ENCODE measurements at places on chromosomes 12 and 14.
A peak's percentile ranks its signal among the peaks of the same experiment; 100 is the strongest.

DNA sequence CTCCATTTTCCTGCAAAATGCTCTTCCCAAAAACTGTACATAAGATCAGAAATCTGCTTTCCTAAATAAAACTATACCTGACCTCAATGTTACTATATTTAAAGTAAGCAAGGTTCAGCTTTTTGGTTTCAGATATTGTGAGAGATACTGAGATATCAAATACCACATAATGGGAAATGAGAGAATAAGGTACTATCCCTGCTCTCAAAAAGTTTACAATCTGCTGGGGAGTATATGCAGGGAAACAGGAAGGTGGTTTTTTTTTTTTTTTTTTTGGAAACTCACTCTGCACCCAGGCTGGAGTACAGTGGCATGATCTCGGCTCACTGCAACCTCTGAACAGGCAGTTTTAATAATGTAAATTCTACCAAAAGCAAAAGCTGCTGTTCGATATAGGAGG, 49.0 kb downstream of the HELB start:
- DNase-seq = no peak

DNA sequence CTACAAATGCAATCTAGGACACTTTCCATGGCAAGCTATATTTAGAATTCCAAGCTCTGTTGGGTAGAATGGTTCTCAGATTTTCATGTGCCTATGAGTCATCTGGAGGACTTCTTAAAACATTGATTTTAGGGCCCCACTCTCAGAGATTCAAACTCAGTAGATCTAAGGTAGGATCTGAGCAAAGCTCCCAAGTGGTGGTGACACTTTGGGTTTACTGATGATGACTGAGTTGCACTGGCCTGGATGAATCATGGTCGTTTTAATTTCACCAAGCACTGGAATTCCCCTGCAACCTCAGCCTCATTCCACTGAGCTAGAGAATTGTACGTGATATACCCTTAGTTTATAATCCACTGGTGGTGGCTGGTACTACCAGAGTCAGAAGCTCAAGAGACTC, 86.5 kb downstream of the PPM1H start:
- DNase-seq = peak; percentile 82

- no peak for DNase-seq
Measured at GRCh38 chr12:125406131-125406530, 340.9 kb downstream of the AACS start.

DNA sequence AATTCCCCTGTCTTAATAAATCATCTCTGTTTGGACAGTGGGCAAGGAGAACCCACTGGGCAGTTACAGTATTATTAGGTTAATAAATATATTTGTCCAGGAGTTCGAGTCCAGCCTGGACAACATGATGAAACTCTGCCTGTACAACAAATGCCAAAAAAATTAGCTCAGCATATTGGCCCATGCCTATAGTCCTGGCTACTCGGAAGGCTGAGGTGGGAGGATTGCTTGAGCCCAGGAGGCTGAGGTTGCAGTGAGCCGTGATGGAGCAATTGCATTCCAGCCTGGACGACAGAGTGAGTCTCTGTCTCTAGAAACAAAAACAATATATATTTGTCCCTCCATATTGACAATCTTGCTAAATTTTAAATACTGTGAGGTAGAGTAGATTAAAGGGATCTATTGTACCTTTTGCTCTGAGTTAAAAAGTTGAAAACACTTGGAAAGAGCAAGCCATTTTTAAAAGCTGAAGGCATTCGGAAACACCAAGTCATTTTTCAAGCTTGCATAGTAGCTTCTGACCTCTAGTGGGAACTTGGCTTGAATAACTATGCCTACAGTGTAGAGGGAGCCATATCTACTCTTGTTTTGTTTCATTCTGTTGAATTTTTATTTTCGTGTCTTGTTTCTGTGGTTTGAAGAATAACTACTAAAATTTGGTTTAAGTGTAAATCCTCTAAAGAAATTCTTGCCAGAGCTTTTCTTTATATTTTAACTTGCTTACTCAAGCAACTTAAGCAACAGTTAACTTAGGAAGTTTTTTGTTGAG, 14.6 kb upstream of the EEA1 start:
- DNase-seq = no peak

DNA sequence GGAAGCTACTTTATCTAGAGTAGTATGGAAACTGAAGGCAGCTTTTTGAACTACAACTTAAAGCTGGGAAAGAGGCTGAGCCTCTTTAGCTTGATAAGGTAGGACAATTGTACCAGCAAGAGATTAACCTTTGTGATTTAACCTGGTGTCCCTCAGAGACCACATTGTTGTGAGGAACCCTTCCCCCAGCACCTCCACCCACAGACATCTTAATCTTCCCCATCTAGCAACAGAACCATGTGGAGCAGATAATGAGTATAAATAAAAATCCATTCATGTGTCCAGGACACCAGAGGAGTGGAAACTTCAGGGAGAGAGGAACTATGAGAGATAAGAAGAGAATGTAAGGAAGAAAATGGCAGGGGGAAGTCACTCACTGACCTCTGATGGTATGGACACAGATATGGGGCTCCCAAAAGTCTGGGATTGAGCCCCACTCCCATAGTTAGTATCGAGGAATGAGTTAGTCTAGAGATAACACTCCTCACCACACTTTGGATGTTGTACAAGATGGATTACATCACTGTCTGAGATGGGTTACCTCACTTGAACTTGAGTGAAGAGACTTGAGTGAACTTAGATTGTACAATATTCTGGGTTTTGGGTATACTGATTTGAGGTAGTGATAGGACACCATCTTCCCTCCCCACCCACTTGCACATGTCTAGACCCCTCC, 33.9 kb upstream of the SLC38A2 start:
- no peak for DNase-seq

DNA sequence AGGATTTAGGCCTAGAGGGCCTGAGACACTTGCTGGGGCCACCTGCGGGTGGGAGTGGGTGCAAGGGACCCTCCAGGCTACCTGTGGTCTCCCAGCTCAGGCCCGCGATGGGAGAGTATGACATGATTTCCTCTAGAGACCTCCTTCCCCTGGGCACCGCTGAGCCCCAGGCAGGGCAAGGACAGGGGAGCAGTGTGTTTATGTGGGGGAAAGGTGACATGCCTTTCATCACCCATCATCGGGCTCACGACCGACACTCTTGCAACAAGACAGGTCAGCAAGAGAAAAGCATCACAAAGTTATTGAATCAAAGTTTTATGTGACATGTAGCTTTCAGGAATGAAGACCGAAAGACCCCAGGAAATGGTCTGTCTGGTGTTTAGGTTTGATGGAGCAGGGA, 19.9 kb downstream of the SH2B3 start:
- DNase-seq = no peak

GRCh38 chr14:101473795-101474562, 87.3 kb upstream of the DIO3 start:
- no peak for DNase-seq

- DNase-seq = peak; percentile 30
Measured at GRCh38 chr12:30837595-30837994, 82.8 kb upstream of the CAPRIN2 start.

DNA sequence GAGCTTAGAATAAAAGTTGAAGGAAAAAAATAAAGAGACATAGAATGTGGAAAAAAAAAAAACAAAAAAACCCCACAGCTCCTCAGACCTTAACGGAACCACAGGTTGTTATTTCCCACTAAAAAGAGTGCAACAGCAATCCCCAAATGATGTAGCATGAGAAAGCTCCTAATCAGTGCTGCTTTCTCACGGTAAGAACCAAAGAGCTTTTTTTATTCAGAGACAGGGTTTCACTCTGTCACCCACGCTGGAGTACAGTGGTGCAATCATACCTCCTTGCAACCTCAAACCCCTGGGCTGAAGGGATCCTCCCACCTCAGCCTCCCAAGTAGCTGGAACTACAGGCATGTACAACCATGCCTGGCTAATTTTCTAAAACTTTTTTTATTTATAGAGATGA, 13.3 kb downstream of the NDUFA12 start:
- DNase-seq = no peak

DNA sequence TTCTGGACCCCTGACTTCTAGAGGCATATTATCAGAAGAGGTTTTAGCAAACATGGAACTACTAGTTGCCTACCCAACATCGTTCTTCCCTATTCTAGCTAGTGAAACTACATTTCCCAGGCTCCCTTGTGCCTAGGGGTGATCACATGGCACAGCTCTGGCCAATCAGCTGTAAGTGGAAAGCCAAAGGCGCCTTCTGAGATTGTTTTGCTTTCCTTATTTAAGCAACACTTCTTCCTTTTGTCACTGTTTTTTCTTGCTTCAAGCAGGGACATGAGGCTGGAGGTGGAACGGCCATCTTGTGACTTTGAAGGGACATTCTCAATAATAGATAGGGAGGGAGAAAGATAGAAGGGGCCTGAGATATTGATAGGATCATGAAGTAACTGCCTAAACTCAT, 136.7 kb downstream of the ZNF664 start:
- DNase-seq = peak; percentile 76

DNA sequence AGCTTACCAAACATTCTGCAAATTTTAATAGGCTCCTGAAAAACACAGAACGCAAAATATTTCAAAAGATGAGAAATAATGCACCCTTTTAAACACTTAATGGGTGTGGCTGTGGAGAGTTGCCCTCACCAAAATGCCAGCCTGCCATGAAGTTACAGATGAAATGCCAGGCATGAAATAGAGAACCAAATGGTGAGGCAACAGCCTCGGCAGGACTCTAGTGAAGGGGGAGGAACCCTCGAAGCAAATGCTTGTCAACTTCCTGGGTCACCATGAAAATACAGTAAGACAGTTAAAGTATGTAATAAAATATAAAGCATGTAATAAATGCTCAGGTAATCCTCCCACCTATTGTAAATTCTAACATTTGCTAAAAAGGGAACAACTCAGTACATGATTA, 24.1 kb downstream of the DUSP16 start:
- DNase-seq = no peak

DNA sequence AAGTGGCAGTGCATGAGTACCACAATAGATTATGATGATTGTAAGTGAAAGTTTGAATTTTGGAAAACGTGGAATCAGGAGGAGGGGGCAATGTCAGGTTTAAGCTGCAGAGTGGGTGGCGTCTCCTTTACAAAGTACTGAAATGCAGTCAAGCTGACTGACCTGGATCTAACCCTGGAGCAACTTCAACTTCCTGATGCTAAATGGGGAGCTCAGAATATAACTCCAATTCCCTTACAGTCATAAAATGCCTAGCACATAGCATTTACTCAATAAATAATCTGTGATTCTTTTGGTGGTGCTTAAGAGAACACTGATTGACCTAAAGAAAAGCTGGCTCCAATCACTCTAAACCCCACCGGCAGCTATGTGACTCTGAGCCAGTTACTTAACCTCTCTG, 38.5 kb downstream of the CCDC60 start:
- no peak for DNase-seq

DNA sequence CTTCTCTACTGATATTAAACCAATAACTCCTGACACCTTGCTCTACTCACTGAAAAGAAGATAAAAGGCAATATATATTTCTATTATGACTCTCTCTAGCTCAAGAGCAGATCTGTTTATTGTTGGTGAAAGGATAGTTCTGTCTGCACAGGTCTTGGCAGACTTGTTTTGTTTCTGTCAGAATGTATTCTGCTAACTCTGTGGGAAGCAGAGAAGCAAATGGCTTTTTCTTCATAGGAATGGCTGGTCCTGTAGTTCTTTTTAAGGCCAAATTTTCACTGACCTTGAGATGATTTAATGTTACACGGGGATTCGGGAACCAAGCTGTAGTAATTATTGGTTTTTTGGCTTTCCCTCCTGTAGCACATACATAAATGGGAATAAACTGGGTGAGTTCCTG, 512.1 kb downstream of the DIO2 start:
- DNase-seq = no peak

DNA sequence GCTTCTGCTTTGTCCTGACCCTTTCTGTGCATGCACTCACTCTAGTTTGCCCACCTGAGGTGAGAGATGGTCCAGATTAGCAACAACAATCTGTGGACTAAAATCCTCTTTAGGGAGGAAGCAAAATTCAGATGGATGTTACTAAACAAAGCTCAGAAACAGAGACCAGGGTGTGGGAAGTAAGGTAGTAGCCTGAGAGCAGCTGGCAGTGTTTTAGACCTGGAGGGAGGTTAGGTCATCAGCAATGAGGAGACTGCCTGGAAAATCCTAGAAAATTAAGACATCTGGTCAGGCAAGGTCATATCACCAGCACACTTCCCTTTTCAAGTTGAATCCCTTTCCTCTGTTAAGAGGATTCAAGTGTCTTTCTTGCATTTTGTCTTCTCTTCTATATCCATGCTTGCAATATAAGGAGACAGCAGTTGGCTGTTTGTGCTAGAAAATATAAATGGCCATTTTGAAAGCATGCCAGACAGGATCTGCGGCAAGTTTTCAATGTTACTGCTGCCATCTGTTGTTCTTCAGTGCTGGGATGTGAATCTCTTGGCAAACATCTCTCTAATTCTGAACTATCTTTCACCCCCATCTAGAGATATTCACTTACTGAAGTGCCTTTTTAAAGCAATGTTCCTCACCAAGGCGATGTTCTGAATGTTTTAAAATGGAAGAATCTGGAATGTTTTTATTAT, 266.4 kb downstream of the NAV3 start:
- DNase-seq = no peak

- no peak for DNase-seq
Measured at GRCh38 chr14:91350813-91351511, 66.7 kb downstream of the CCDC88C start.

- no peak for DNase-seq
Measured at GRCh38 chr12:3673981-3674708, 78.8 kb downstream of the CRACR2A start.

DNA sequence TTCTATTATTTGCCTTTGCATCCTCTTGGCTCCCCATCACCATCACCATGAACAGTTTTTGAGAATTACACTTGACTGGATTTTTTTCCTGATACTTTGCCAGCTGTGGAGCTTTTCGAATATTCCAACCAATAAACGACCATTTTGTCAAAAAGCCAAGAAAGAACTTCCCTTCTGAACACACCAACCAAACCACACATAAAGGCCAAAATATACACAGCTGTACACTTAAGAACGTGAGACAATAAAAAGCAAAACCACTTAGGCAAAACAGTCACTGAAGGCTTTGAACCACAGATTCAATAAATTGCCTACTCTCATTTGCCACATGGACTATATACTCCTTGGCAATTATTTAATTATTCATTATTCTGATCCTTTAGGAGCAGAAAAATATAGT, 1.1 kb downstream of the C14orf93 start:
- DNase-seq = no peak

DNA sequence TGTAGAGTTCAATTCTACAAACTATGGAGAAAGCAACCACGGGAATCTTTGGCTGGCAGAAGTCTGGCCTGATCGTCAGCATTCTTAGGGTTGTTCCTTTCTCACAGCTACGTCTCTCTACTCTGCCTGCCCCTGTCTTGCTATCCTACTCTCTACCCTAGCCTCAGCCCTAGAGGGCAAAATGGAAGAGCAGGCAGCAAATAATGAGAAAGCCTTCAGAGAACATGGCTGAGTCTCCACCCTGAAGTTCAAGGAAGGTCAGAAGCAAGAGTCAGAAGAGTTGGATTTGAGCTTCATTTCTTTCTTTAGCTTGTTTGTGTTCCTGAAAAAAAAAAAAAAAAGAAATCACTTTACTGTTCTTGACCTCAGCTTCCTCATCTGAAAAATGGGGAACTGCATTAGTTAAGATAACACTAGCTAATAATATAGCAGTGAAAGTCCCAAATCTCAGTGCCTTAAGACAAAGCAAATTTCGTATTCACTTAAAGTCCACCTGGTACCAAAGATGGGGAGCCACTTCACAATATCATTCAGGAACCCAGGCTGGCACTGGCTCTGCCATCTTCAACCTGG, 50.2 kb upstream of the CCND2 start:
- no peak for DNase-seq
